ENCODE measurements at places on chromosomes 4 and X.

GRCh38 chrX:119885554-119886428, 9.9 kb upstream of the AKAP14 start:
- DNase-seq, result no peak

DNA sequence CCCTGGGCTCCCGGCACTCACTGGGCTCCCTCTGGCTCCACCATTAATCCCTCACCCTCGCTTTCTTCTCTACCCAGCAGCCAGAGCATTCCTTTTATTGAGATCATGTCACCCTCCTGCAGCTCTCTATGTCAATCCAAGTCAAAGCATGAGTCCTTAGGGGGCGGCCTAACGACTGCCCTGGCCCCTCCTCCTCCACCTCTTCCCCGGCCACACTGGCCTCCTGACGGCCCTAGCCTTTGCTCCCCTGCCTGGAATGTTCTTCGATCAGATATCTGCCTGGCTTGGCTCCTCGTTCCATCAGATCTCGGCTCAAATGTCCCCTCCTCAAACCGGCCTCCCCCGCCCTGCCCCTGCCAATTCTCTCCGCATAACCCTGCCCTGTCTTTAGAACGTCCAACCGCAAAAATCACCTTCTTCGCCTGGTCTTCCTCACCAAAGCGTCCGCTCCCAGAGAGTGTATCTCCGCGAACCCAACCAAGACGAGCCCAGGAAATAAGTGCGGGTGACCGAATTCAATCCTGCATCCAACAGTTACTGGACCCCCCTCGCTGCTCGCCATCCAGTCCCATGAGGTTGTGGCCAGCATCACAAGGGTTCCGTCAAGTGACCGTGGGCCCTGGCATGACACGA, 722 bp upstream of the PNCK start:
- peak; percentile 28 for DNase-seq

DNA sequence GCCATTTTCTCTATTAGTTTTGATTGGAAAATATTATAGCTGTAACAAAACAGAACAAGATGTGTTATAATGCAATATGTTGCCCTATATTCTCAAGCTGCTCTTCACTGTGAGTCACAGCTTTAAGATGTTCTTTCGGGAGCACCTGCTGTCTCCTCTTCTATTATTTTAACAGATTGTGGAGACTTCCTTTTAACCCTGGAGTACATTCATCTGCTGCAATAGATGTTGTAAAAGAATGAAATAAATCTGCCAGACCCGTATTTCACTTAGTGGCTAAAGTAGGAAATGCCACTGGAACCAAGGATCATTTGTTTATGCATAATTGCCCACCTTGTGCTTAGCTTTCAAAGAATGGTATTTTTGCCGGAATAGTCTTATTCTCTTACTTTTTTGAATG, 11.1 kb downstream of the LSM6 start:
- no peak for DNase-seq

DNA sequence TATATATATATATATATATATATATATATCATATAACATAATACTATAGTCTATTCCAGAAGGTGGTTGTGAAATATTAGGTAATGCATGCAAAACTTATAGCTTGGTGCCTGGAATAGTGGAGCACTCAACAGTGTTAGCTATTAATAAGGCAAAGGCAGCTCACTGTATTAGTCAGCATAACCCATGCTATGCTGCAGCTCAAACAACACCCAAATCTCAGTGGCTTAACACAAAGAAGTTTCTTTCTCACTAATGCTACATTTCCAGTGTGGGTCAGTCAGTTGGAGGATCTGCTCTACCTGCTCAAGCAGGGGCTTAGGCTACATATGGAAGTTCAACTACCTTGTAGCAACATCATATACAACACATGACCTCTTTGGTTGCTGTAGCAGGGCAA, 5.2 kb upstream of the RPGR start:
- no peak for DNase-seq

DNA sequence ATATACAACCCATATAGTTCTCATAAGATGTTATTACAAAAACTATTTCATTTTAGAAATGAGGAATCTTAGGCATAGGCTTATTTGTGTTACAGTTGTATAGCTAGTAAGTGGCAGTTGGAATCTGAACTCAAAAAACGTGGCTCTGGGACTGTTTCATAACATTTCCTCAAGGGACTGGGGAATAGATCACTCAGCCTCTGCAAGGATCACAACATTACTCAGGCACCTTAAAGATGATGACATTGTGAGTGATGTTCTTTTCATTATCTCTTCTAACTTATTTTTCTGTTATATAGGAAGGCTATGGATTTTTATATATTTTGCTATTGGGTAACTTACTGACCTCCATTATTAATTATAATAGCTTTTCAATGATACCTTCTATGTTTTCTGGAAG, 774.2 kb upstream of the LCORL start:
- no peak for DNase-seq

DNA sequence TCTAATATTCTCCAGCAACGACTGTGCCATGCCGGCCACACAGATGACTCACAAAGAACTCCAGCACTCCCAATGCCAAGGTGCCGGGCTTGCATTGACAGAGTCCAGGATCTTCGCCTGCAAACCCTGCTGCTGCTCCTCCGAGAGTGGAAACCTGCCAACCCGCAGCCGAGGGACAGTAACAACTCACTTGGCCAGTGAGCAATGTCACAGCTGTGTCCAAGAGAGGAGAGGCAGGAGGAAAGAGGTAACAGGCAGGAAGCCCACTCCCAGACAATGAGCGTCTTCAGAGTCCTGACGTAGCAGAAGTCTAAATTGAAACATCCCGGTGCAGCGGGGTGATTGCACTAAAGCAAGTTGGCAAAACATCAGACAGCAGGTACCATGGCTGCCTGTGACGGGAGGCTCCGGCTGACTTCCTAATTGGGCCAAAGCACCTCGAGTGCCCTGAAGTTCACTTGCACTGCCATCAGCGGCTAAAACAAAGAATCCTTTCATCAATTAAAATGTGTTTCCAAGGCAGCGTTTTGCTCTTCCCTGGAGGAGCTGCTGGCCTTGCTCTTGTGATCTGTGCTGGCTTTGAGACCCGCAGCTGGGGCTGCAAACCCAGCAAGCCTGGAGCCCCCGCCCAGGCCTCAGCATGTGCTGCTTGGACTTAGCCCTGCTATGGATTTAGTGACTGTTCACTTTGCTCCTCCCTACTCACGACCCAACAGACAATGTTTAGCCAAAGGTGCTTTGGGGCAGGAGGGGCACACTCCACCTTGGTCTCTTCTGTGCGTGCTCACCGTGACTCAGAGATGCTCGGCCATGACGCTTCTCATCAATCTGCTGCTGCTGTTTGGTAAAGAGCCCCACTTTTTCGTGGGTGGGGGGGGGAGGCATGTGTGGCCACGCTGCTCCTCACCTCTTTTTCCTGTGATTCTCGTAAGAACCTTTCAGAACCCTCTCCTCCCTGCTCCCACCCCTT, 36.5 kb downstream of the DCTD start:
- no peak for DNase-seq

GRCh38 chr4:3421470-3421869, 20.3 kb upstream of the HGFAC start:
- no peak for DNase-seq

- DNase-seq, result no peak
Observed at GRCh38 chr4:159401791-159402380, 299.0 kb downstream of the RAPGEF2 start.

DNA sequence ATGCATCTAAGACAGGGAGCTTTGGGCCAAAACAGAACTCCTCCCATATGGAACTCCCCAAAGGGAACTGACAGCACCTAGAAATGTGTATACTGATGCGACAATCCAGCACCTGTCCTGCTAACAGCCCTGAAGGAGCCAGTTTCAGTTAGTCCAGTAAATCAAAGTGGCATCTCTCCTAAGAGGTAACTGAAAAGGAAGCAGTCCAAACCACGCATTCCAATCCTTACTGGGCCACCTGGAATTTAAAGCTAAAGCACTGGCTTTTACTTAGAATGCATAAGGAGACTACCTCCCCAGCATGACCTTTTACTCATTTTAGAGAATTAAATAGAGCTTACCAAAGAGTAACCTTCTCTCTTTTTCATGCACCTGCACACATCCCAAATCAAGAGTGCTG, 586.8 kb upstream of the PITX2 start:
- no peak for DNase-seq

GRCh38 chr4:142530728-142531127, 315.4 kb downstream of the INPP4B start:
- DNase-seq, result no peak
